ENCODE measurements at places on chromosomes 6 and 20.

GRCh38 chr6:153634416-153634815 lies 404.6 kb upstream of the OPRM1 start:
- DNase-seq = no peak

DNA sequence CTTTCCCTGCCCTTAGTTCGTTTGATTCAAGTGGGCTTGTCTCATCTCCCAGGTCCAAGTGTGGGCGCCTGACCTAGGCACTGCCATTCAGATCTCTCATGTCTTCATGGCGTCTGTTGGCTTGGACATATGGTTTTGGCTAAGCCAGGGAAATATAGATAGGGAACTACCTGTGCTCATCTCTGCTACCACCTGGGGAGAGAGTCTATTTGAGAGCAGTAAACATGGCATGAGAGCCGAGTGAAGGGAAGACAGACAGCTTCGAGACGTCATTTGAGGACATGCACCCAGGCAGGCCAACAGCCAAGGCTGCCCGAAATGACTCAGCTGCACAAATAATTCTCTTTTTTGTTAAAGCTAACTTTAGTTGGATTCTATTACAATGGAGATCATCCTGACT lies 370.7 kb upstream of the AGPAT4 start:
- no peak for DNase-seq

DNA sequence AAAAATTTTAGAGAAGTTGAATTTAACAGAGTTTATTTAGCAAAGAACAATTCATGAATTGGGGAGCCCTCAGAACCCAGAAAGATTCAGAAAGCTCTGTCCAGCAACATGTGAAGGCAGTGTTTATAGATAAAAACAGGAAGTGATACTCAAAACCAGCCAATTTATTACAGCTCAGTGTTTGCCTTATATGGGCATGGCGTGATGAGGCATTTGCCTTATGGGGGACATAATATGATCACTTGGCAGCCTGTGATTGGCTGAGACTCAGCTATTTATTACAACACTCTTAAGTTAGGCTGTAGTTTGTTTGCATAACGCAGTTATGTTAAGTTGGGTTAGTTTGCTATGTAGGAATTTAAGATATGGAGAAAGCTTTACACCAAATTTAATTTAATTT lies 11.5 kb downstream of the HLA-DPA1 start:
- DNase-seq = peak; percentile 14

DNA sequence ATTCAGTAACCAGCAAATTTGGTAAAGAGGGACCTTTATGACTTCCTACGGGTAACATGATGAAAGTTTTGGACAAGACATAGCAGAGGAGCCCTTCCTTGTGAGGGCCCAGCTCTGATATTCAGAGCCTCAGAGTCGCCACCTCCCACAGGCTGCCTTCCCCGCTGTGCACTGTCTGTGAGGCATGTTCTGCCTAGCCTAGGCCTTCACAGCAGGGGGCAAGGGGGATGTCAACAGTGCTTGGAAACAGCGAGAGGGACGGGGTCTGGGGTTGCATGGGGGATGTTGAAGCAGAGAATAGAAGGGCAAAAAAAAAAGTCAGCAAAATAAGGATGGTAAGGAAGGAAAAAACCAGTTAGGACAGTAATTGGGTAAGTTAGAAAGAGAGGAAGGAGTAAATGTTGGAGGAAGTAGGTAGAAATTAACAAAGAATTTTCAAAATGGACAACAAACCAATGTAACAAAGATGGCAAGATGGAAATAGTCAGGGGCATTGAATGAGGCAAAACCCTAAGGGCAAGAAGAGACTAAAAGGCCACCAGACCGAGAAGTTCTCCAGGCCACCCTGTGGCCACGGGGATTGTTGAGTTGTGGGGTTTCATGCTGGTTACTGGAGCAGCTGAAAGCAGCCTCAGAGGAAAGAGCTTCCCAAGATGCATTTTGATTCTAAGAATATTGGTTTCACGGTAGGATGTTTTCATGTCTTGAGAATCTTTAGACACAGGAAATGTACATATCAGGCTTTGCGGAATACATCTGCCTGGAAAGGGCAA lies 139.8 kb downstream of the LY86 start:
- no peak for DNase-seq

DNA sequence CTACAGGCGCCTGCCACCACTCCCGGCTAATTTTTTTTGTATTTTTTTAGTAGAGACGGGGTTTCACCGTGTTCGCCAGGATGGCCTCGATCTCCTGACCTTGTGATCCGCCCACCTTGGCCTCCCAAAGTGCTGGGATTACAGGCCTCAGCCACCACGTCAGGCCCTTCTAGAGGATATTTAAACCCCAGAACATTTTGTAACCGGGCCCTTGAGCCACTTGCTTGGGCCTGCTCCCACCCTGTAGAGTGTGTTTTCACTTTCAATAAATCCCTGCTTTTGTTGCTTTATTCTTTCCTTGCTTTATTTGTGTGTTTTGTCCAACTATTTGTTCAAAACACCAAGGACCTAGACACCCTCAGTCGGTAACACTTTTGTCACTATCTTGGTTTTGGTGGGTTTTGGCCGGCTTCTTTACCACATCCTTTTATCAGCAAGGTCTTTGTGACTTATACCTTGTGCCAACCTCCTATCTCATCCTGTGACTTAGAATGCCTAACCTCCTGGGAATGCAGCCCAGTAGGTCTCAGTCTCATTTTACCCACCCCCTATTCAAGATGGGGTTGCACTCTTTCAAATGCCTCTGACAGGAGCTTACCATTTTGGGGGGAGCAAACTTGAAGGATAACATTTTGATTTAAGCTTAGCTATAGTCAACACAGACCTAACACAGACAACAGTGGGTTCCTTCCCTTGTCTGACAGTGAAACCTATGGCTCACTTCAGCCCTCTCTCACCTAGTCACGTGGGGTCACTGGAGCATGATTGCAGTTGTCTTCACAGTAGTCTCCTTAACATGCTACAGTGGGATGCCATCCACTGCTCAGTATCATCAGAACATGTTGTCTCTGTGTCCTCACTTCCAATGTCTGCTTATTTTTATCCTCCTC lies 27.9 kb upstream of the KIF6 start:
- DNase-seq = no peak

DNA sequence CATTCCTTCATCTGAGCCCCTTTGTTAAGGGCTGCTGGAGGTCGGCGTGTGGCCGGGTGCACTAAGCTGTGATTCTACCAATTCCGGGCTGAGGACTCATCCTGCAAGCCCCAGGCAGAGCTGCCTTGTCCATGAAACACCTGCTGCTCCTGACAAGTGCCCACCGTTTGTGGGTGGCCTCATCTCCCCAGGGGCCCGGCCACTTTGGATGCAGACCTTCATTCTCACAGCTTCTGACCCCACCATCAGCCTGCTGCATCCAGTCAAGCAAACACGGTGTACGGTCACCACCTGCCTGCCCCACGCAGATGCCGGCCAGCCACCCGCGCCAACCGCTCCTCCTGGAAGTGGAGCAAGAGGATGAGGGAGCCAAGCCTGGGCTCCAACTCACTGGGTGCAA lies 382.7 kb downstream of the THBS2 start:
- DNase-seq = no peak

Measured in NCI-H2081 (cell line).